NCI-H446 (cell line): ENCODE measurements at places on chromosomes 12 and 14.
A peak's percentile ranks its signal among the peaks of the same experiment; 100 is the strongest.

DNA sequence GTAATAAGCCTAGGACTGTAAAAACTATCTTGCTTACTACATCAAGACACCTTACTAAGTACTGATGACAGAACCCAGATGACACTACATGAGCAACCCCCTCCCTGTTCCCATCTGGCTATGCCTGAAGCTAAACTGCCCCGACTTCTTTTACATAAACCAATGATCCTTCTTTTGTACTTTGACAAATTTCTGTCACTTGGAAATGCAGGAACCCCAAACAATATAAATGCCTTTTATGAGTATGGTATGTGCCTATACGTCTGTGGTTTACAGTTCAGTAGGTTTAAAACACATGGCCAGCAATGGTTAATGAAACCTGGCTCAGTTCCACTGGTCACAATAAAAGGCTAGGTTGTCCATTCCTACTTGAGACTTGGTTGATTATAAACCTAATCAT, 6.1 kb downstream of the SYCP3 start:
- no peak for DNase-seq

GRCh38 chr12:96669786-96670185, 180.4 kb downstream of the CFAP54 start:
- no peak for DNase-seq

GRCh38 chr14:60975551-60975950, 5.3 kb downstream of the TRMT5 start:
- DNase-seq = no peak

DNA sequence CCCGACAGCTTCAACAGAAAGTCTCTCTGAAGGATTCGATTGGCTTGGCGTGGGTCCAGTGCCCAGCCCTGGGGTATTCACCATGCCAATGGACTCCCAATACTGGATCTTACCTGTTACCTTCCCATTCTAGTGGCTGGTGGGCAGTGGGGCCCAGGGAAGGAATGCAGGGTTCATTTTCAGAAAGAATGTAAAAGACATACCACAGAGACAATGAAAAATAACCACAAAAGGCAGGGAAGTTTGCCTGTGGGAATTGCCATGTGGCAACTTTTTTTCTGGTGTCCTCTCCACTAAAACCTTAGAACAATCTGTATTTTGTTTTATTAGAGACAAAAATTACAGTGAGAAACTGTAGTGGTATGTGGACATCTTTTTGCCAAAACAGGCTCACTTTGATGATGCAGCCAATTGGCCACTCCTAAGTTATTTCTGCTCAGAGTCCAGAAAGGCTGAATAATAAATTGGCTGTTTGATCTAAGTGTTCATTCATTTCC, 55.2 kb downstream of the PTGER2 start:
- DNase-seq = no peak

DNA sequence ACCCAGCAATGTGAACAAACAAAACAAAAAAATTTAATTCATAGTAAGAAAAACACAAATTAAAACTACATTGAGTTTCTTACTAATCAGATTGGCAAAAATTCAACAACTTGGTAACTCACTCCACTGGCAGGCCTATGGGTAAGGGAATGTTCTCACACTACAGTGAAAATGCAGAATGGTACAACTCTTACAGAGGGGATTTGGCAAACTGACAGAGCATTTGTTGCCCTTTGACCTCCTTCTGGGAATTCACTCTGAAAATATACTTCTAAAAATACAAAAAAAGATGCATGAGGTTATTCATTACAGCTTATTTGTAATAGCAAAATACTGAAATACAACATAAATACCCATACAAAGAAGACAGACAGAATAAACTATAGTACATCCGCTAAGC, 32.8 kb downstream of the ABCD2 start:
- no peak for DNase-seq

DNA sequence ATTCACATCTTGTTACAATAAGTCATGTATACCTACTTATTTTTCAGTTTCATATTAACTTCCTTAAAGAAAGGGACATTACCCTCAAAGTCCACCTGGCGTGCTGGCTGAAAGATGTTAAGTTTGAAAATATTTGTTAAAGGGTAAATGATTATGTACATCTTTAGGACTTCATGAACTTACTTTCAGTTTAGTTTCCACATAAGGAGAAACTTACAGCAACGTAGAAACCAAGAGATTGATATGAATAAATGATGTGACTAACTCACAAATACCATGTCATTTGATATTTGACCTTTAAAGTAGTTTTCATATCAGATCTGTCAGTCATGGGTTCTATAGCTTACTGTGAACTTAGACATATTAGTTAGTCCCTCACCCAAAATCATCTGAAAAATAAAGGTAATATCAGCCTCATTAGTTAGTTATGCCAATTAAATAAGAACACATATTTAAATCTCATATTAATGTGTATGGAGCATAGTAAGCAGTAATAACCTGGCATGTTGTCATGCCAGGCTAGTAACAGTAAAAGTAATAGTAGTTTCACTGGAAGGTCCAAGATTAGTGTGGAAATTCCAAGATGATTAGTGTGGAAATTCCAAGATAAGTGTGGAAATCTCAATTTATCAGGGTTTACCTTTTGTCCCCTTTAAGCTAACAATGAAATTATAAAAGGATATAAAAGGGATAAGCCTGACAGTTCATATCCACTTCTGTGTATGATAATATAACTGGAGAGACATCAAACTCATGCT, 1.9 kb upstream of the CLEC2D start:
- no peak for DNase-seq

GRCh38 chr14:93329965-93330608, 2.7 kb downstream of the BTBD7 start:
- no peak for DNase-seq

- no peak for DNase-seq
Measured at GRCh38 chr14:82159624-82160023, 626.0 kb upstream of the SEL1L start.

DNA sequence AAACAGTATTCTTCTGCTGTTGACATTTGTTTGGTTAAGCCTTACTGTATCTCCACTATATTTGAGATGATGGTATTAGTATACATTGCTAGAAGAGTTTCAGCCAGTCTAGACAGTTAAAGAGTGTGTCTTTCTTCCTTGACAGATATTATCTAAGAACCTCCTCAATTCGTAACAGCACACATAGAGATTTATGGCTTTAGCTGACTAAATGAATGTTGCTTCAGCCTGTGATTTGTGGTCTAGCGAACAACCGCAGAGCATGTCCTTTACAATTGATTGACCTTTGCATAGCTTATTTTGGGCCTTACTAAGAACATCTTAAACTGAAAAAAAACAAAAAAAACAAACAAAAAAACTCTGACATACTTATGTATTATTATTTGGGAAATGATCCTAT, 122.2 kb downstream of the DAAM1 start:
- DNase-seq = no peak

DNA sequence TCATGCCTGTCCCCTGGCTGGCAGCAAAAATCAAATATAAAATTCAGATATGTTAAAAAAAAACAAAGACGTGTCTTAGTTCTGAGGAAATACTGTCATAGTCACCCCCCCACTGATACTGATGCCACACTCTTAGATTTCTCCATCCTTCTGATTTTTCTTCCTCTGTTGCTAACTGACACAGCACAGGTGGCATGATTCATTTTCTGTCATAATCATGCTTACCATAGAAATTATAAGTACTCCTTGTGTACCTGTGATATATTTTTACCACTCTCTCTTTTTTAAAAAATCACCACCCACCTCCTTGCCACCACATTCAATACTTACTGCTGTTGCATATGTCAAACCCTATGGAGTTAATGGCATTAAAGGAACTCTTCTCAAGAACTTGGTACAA, 209.2 kb downstream of the PPM1H start:
- no peak for DNase-seq

DNA sequence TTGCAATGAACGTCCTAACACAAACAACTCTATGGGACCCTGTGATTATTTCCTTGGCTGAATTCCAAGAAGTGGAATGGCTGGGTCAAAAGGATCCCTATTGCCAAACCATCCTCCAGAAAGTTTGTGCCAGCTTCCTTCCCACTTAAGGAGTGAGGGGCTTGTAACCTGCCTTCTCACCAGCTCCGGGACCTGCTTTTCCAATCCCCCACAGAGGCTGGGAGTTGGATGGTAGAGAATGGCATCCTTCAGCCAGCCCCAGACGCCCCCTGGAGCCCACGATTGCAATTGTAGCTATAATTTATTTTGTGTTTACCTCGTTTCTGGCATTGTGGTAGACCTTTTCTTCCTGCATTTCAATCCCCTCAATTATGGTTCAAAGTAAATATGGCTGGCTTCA, 9.7 kb upstream of the ZDHHC22 start:
- DNase-seq = peak; percentile 55

DNA sequence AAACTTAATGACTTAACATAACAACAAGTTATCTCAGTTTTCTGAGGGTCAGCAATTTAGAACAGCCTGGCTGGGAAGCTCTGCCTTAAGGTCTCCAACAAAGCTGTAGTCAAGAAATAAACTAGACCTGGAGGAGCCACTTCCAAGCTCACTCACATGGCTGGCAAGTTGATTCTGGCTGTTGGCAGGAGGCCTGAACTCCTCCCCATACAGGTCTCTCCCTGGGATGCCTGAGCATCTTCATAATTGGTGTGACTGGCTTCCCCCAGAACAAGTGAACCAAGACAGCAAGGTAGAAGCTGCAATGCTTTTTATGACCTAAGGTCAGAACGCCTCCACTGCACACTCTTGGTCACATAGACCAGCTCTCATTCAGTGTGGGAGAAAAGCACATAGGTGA, 128.3 kb downstream of the SAMD4A start:
- DNase-seq = no peak

DNA sequence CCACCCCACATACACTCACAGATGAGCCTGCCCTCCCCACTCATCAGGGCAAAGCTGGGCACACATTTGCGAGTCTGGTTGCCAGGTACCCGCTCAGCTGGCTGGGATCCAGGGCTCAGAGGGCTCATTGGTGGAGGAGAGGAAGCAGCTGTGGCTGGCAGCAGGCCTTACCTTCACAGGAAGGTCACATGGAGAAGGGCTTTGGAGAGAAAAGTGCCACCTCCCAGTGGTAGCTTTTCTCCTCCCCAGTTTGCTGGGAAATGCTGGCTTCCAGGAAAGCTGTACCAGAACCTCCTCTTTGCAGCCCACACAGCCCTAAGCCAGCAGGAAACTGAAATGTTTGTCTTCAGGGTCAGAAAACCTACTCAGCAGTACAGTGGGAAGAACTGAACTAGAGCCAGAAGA, 55.6 kb downstream of the LGMN start:
- DNase-seq = peak; percentile 20

- DNase-seq = no peak
Measured at GRCh38 chr14:46691819-46692218, 40.2 kb upstream of the RPL10L start.

DNA sequence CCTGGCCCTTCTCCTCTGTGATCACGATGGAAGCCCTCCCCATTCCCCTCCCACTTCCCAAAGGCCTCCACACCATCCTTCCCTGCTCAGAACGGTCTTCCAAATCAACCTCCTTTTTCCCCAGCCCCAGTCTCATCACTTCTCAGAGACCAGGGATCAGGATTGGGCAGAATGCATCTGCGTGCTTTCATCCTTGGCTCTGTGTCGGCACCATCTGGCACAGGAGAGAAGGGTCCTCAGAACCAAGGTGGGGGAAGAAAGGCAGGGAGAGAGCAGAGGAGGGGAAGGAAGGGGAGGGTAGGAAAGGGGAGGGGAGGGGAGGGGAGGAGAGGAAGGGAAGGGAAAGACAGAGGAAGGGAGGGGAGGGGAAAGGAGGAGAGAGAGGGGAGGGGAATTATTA, 52.4 kb upstream of the FICD start:
- no peak for DNase-seq

DNA sequence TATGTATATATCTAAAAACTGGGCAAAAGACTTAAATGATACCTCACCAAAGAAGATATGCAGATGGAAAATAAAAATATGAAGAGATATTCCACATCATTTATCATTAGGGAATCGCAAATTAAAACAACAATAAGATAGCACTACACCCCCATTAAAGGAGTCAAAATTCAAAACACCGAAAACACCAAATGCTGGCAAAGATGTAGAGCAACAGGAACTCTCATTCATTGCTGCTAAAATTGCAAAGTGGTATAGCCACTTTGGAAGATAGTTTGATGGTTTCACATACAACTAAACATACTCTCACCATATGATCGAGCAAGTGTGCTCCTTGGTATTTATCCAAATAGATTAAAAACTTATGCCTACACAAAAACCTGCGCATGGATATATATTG, 131.5 kb upstream of the BCL2L14 start:
- no peak for DNase-seq

GRCh38 chr14:89550821-89551220, 133.8 kb upstream of the FOXN3 start:
- no peak for DNase-seq

DNA sequence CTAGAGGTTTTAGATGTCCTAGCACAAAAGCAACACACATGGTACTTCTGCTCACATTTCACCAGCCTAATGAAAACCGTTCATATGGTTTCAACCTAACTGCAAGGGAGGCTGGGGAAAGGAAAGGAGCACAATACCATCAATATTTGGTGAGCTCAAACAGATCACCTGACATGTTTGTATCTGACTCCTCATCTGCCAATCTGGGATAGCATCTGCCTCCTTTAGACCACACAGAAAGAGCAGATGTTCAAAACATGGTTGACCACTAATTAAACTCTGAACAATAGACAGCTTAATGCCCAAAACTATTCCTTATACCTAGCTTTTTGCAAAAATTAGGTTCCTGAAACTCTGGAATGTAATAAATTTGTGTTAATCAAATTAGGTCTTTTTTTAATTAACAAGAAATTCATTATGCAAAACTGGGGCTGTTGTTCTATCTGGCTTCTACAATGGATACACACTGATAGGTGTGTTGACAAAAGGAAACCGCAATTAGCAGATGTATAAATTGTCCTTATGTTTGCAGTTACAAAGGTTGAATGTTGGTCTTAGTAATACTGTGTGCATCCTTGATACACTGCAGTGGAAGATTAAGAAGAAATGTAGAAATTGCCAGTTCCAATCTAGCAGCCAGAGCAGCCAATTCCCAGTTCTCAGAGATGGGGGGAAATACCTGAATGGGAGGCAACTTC, 89.3 kb downstream of the DUSP6 start:
- no peak for DNase-seq

DNA sequence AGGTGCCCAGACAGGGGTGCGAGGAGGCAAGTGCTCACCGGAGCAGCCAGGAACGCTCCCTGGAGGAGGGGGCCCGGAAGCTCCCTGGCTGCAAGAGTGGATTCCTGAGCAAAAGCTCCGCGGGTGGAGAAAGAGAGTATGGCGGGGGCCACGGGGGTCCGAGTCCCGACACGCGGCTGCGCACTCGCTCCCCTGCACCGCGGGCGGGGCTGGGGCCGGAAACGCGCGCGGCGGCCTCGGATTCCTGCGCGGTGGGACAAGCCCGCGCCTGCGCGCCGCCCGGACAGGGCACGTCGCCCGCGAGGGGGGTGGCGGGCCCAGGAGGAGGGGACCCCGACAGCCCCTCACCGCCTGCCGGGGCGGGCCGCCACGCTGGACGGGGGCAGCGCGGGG, 27.8 kb upstream of the GPR132 start:
- DNase-seq = no peak
